HT1080 (cell line): ENCODE measurements at places on chromosomes 6 and 20. TPM values are rescaled to one million over a fixed set of nuclear protein-coding genes. Genes with fewer than 3 reads are reported as not detected.

DNA sequence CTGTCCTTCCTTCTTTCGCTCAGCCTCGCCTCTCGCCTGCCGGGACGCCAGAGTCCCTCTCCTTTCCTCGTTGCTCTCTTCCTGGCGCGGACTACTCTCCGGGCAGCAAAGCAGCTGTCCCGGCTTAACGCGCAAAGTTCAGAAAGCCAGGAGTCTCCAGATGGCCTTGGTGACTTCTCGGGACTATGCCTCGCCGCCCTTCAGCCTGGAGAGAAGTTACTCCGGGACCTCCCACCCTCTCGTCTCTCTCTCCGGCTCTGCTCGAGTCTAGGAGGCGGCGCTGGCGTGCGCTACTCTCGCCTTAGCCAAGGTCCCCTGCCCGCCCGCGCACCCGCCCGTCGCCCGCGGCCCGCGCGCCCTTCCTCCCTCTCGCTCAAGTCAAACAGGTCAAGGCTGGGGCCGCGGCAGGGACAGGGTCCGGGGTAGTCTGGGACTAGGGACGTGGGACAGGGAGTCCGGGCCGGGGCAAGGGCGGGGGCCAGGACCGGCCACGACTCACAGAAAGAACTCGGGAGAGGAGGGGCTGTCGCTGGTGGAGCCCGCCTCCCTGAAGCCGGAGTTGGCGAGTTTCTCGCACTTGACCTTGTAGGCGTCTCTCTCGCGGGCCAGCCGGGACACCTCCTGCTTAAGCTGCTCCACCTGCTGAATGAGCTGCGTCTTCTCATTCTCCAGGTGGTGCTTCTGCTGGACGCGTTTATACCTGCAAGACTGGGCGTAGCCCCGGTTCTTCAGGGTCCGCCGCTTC lies 1.5 kb downstream of the MAFB start:
- no peak for DNase-seq

DNA sequence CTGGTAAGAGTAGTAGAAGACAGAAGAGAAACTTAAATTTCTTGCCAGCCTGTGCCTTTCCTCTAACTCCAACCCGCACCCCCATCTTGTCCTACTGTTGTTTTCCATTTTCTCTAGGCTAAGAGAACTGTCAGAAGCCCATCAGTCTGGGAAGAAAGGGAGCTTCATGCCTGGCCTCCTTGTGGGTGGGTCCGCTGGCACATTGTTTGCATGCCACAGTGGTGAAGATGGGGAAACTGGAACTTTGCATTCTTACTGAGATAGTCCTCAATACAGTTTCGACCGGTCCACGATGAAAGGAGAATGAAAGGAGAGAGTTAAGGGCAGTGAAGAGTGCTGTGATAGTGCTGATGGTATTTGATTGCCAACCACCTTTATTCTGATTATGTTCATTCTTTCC lies 103.1 kb downstream of the TCP11 start:
- no peak for DNase-seq

The IPCEF1 gene
- total RNA-seq: not detected in 2 replicates

DNA sequence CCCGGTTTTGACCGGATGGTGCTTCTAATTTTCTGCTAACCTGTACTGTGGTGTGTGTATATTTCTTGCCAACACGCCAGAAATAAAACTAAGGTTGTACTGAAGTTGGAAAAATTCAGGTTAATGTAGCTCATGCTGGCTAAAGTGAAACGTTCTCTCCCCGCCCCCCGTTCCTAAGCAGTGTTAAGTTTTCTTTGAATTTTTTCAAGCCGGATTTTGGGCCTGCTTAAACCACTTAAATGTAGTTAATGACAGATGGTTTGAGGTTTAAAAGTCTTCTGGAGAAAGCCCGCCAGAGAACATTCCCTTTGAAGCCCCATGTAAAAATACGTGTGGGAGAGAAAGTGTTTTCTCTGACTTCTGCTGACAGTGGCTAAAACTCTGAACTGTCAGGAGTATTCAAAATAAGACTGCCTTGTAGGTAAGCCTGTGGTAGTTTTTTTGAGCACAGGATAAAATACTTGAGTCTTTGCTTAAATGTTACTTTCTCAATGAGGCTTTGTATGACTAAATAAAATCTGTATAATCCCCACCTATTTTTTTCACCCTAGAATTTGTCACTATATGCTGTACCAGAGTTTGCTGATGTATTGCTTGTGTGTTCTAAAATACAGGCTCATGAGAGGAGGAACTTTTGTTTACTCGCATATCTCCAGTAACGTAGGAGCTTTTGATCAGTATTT lies 101.3 kb downstream of the OR2B2 start:
- peak; percentile 72 for DNase-seq

The ESR1 gene
- total RNA-seq: 0.03 TPM in 1 of 2 replicates, not detected in the other

The ZBTB12 gene
- 10.8 and 15.1 TPM in 2 replicates for total RNA-seq

GRCh38 chr6:2535506-2535905 lies 215.2 kb downstream of the MYLK4 start:
- no peak for DNase-seq

GRCh38 chr20:14879020-14879697 lies 541.7 kb upstream of the FLRT3 start:
- peak; percentile 93 for DNase-seq

DNA sequence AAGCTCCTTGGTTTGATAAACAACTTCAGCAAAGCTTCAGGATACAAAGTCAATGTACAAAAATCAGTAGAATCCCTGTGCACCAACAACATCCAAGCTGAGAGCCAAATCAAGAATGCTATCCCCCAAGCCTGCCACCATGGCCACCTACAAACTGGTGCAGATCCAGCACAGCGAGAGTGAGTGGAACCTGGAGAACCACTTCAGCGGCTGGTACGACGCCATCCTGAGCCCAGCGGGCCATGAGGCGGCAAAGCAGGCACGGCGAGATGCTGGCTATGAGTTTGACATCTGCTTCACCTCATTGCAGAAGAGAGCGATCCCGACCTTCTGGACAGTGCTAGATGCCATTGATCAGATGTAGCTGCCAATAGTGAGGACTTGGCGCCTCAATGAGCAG lies 170.3 kb downstream of the KHDC1L start:
- no peak for DNase-seq

DNA sequence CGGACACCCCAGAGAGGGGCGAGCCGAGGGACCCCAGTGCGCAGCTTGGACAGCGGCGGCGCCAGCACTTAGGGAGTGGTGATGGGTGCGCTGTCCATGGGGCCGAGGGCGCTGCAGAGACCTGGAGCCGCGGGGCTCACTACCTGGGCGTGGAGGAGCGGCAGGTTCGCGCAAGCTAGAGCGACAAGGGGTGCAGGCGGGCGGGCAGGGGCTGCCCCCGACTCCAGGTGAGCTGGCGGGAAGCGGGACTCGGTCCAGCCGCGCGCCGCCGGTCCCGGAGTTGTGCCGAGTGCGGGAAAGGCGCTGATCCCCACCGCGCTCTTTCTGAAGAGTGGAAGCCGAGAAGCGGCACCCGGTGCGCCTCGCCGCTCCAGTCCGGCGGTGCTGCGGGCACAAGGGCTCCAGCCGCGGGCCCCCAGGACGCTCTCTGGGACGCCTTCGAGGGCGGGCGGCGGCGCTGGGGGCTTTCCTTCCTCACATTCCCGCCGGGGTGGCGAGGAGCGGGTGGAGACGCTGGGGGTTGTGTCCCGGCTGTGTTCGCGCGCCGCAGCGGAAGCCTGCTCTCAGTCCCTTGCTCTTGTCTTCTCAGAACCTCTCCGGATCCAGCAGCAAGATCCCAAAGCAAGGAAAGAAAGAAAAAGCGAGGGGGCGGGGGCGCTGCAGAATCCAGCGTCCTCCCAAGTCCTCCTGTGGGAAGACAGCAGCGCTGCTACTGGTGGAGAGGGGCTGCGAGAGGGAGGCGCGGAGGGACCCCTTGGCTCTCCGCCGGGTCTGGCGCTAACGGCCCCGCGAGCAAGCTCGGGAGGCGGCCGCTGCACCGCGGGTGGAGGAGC lies at the start of gene B3GAT2:
Gene B3GAT2, minus strand, starts transcription at position 610 of the 833 bp plus-strand sequence. CDS start 631 bp downstream, outside the sequence.
- DNase-seq: no peak
